ENCODE measurements at places on chromosomes 3 and 15.

DNA sequence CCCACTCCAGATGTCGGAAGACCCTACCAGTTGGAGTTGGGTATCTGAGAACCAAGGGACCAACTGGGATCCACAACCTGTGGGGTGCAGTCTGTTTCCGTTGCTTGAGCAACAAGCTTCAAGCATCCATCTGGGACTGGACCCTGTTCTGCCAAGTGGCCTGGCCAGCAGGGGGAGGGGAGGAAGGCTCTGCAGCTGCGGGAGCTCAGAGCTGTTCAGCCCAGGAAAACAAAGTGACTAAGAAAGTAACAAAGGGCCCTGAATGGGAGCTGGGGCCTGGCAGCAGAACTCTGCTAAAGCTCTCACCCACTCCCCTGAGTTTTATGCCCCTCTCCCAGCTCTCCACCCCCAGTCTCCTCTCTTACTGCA is 2.7 kb downstream of the TYRO3 start:
- DNase-seq: no peak

DNA sequence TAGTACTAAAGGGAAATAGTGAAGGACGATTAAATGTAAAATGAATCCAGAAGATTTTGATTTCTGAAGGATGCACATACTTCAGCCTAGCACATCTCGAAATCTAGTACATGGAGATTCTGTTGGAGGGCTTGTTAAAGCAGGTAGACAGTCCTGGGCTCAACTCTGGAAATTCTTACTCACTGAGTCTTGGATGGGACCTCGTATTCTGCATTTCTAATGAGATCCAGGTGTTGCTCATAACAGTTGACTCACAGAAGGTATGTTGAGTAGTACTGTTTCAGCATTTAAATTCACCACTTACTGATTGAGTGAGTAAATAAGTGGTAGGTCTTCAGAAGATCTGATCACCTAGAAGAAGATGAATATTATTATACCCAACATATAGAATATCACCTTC is 623.4 kb upstream of the SGO1 start:
- DNase-seq: no peak

DNA sequence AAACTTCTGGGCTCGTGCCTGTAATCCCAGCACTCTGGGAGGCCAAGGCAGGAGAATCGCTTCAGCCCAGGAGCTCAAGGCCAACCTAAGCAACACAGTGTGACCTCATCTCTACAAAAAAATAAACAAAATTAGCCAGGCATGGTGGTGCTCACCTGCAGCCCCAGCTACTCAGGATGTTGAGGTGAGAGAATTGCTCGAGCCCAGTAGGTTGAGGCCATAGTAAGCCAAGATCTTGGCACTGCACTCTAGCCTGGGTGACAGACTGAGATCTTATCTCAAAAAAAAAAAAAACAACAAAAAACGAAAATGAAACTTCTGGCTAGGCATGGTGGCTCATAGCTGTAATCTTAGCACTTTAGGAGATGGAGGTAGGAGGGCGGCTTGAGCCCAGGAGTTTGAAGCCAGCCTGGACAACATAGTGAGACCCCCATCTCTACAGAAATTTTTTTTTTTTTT is 53.7 kb downstream of the PIK3CB start:
- DNase-seq: no peak

DNA sequence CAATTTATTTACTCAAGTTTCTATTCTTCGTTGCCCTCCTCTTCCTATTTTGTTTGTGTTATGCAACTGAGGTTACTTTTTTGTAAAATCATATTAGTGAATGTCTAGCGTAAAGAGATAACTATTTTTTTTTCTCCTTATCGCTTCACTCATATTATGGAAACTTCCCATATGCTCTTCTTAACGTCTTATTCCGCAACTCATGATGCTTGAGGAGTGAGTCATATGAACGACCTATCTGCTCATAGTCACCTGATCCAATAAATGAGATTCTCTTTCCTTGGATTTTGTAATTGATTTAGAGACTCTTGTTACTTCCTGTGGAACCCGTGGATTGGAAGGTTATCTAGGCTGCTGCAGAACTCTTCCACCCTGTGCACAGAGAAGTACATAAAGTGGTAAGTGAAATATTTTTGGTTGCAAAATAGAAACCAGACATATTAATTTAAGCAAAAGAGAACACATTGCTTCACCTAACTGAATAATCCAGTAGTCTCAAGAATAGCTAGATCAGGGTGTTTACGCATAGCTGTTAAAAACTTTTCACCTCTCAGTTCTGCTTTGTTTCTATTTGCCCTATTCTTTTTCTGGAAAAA is 719.3 kb upstream of the SGO1 start:
- no peak for DNase-seq
